ENCODE measurements at places on chromosomes 3 and 15.
A peak's percentile ranks its signal among the peaks of the same experiment; 100 is the strongest.

DNA sequence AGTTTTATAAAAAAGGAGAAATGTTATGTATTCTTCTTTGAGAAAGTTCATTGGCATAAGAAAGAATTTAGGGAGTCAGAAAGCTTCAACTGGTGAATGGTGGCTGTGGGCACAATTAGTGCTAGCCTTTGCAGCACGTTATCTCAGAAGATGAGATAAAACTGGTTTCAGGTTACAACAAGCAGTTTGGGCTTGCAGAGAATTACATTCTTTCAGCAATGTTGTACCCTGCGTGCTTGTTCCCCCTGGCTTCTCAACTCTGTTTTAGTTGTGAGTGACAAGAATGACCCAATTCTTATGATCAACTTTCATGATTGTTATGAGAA is 31.6 kb upstream of the ACP3 start:
- DNase-seq = no peak

GRCh38 chr15:32972686-32973085 is 221.8 kb downstream of the FMN1 start:
- no peak for DNase-seq

DNA sequence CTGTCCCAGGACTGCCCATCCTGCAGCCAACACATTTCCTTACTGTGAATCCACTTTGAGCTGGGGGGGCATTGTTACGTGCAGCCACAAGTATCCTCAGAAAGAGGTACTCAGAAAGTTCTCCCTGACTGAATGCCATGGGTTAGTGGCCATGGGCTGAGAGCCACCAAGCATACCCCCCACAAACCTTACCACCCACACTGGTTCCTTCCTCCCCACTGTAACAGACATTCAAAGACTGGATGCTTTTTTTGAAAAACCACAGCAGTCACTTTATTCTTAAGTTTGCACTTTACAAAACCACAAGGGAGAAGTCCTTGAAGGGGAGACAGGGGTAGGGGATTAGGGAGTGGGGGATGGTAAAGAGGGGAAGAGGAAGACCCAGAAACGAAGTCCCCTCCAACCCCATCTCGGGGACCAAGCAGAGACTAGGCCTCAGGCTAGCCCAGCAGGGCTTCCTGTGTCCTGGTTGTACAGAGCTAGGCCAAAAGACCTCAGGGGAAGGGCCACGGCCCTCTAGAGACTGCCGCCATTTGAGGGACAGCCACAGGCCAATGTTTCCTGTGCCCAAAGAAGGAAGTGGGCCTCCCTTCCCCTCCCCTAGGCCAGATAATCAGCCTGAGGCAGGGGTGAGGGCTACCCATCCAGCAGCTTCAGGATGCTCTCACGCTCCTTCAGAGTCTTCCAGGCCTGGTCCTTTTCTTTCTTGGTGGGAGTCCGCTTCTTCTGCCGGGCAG is 10.1 kb upstream of the CAMK1 start:
- DNase-seq = no peak

DNA sequence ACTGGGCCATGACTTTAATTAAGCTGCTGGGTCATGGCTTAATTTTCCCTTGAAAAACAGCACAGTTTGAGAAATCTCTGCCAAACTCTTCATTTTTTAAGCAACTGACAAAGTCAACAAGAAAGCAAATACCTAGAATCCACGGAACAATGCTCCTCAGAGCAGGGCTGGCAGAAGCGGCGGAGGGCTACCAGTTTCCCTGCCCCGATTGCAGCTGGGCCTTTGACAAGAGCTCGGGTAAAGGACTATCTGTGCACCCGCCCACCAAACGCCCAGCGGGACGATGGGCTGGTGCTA is 1.2 kb downstream of the GOLIM4 start:
- peak; percentile 85 for DNase-seq

DNA sequence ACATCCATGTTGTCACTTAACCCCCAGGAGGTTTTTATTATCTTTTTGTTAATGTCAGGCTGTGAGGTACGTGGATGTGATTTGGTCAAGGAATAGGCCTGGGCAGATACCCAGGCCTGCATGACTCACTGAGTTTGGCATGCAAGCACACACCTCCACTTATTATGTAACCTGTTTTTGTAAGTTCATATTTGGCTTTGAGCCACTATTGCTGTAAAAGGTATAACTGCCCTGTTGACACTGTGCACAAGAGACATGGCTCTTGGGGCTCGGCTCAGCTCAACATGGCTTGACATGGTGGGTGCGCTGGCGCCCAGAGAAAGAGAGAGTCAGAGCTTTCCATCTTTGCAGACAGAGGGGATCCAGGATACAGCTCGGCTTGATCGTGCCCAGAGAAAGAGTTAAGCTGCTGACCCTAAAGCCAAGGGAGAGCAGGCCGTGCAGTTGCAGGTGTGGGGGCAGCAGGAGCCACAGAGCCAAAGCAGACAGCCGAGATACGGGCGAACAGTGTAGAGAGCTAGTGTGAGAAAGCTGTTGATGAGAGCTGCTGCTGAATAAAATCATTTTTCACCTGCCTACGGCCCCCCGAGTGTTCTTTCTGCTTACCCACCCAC is 67.9 kb upstream of the UNC13C start:
- DNase-seq = no peak

DNA sequence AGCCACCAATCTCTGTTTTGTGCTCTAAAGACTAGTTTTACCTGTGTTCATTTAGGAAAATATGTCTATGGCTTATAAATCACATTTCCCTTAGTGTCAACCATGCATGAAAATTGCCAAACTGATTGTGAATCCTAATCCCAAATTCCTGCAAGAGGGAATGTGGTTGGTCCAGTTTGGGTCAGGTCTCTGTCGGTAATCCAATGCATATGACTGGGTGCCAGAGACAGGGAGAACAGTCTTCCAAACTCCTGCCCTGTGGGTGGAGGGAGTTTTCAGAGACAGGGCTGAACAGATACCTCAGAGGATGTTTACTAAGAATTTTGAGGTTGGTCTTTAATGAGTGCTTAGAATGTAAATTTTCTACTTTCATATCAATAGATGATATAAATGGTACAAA is 300.5 kb upstream of the ARL6 start:
- DNase-seq = no peak

DNA sequence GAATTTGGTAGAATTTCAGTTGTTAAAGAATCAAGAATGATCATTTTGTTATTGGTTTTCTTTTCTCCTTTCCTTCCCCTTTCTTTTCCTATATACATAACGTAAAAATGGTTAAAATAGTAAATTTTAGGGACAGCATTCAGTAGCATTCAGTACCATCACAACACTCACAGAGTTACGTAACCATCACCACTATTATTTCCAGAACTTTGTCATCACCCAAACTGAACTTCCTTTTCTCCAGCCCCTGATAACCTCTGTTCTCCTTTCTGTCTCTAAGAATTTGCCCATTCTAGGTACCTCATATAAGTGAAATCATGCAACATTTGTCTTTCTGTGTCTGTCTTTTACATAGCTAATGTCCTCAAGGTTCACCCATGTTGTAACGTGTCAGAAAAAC is 165.3 kb downstream of the AKAP13 start:
- no peak for DNase-seq

- no peak for DNase-seq
Measured at GRCh38 chr3:56042326-56042951, 425.8 kb downstream of the ERC2 start.

- DNase-seq = no peak
Measured at GRCh38 chr3:114874522-114874971, 272.5 kb downstream of the ZBTB20 start.

GRCh38 chr3:160401291-160402095 is 2.0 kb downstream of the SMC4 start:
- DNase-seq = no peak

- DNase-seq = peak; percentile 80
Measured at GRCh38 chr3:134795746-134796280, 753 bp downstream of the EPHB1 start.

DNA sequence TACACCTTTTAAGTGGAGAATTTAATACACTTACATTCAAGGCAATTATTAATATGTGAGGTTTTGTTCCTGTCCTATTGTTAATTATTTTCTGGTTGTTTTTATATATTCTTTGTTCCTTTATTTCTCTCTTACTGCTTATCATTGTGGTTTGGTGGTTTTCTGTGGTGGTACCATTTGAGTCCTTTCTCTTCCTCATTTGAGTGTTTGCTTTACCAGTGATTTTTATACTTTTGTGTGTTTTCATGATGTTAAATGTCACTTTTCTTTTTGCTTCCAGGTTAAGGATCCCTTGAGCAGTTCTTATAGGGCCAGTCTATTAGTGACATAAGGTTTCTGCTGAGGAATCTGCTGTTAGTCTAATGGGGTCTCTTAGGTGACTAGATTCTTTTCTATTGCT is 116.5 kb downstream of the LRRK1 start:
- no peak for DNase-seq

DNA sequence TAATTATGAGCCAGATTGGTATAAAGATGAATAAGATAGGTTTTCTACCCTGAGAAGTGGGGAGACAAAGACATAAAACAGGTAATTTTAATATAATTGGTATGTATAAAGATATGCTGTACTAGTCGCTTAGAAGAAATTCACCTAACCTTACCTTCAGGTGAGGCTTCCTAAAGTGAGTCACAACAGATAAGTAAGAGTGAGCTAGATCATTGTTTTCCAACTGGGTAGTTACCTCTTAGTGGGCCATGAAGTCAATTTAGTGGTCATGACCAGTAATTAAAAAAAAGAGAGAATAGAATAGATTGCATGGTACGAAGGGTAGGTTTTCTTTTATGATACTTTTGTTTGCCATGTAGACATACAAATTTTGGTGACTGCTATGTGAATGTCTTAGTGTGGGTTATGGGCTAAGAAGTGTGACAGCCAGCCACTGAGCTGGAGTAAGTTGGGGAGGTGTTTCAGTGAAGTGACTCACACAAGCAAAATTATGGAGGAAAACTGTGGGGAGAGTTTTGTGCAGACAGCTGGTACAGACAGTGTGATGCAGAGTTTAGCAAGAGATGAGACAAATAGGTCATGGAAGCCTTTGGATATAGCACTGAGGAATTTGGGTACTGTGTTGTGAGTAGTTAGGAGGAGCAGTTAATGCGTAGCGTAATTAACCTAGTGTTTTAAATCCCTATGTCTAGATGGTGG is 8.2 kb downstream of the TRNT1 start:
- no peak for DNase-seq

- DNase-seq = no peak
Measured at GRCh38 chr15:78830514-78831228, 19.4 kb upstream of the ADAMTS7 start.

DNA sequence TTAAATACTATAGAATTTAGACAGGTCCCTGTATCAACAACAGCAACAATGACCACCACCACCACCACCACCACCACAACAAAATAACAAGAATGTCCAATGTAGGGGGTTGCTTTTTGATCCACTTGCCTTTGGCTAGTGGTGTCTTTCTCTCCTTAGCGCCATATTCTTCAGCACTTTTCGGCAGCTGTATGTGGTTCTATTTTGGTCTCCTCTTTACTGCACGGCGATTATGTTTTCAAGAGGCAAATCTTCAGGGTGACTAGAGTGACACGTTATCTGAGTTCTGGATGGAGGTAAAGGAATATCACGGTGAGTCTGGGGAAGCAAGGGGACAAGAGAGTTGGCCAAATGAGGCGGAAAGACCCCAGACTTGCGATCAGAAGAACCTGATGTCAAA is 56.1 kb downstream of the ST6GAL1 start:
- DNase-seq = no peak

DNA sequence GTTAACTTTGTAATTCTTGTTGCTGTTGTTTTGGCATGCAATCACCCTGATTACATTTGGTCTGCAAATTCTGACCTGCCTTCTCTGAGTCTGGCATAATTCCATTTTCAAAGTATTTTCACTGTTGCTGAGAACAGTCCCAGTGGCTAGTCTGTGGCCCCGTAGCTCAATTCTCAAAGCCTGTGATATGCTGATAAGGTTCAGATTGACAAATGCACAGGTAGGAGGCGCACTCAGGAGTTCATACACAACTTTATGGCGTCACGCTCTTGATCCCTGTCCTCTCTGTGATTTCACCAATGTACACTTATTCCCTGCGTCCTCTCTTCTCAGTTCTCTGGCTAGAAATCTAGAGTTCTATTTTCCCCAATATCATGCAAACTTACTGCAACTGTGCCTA is 376.6 kb upstream of the SLCO3A1 start:
- DNase-seq = no peak

All from osteocyte (in vitro differentiated cells).